Germinal center (tissue), 1 donor: ENCODE measurements at places on chromosomes 7 and 10.

- no peak for DNase-seq
These were observed 30.3 kb downstream of the IMMP2L start for GRCh38 chr7:111531993-111532392.

- no peak for DNase-seq
These were observed 59.8 kb downstream of the ITIH5 start for GRCh38 chr10:7606951-7607404.

- no peak for DNase-seq
These were observed 189.0 kb upstream of the SH2B2 start for GRCh38 chr7:102097601-102098161.

- no peak for DNase-seq
These were observed 23.3 kb downstream of the ANTXRL start for GRCh38 chr10:46310143-46310514.

- no peak for DNase-seq
These were observed 23.1 kb upstream of the JAZF1 start for GRCh38 chr7:28203508-28204240.

DNA sequence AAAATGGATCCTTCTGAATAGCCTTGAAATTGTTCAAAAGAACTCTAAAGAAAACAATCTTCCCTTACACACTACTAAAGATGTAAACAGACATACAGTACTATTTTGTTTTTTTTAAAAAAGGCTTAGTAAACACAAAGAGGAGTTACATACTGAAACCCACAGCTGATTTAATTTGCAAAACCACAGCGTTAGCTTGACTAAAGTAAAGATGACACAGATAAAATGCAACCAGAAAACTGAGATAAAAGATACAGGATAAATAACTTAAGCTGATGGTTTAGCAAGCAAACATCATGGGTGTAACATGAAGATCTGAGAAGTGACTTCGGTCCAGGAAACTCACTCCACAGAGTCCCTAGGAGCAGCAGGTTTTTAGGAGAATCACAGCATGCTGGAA, 21.8 kb downstream of the PRKCQ start:
- no peak for DNase-seq

DNA sequence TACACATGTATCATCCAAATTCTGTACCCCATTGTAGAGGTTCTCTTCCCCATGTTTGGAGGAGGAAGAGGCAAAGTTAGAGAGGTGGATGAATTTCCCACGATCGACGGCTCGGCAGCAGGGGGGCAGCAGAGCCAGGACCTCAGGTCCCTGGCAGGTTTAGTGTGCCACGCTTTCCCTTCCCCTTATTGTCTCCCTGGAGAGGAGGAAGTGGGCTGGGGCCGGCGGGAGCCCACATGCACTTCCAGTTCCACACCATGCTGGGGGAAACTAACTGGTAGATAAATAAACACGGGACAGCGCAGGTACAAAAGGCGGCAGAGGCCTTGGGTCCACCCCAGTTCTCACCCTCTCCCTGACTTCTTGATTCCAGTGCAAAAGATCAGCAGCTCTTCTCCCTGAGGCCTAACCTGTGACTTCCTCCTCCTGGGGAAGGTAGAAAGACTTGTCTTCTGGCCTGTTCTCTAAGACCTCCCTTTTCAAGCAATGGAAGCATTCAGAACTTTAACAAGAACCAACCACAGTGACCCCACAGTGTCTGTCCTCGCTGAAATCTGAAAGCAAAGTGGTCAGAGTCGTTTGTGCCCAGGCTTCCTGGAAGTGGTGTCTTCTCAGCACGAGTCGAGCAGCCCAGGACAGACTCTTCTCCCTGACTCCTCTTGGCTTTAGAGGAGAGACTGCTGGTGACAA, 30.5 kb upstream of the SRGN start:
- DNase-seq = no peak

GRCh38 chr7:26348234-26348851, 56.7 kb downstream of the SNX10 start:
- DNase-seq = no peak

DNA sequence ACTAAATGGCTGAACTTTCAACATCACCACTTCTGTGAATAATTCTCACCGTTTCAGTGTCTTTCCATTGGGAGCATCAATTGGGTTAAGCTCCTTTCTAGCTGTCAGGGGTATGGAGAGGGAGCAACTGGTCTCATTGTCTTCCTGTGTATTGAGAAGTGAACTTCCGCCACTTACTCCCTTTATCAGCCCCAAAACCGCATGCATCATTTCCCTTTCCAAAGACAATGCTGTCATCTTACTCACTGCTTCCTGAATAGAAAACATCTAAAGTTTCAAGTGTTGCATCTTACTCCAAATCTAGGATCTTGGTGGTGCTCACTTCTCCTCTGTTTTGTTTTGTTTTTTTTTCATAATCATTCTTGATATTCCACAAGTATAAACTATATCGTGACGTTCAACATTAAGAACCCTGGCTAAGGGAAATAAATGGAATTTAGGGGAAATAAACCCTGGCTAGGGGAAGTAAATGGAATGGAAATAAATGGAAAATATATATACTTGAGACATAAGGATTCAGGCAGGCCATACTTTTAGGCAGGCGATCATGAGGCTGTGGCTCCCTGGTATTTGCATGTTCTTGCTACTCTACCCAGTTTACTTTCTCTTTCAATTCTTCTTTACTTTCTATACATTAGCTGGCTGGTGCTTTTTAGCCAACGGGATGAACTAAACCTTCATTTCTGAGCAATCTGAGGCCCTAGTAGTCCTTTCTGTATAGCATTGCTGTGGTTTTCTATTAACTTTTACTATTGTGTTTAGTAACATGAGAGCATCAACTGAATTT, 371.9 kb downstream of the BMPER start:
- DNase-seq = no peak
